ENCODE measurements at places on chromosomes 16 and 17.

DNA sequence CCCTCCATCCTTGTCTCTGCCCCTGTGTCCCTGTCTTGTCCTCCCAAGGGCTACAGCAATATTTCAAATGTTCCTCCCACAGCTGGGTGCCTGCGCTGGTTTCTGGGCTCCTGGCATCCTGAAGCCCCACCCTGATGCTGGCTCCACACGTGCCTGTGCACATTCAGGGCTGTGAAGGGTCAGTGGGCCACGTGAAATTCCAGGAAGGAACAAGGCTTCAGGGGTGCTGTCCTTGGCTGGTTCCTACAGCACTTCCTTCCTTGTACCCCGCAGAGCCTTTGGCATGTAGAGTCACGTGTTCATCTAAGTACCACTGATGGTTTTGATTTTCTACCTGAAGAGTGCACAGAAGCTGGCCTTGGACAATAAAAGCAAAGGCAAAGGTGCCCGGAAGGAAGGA, 57.7 kb upstream of the NLK start:
- no peak for DNase-seq

DNA sequence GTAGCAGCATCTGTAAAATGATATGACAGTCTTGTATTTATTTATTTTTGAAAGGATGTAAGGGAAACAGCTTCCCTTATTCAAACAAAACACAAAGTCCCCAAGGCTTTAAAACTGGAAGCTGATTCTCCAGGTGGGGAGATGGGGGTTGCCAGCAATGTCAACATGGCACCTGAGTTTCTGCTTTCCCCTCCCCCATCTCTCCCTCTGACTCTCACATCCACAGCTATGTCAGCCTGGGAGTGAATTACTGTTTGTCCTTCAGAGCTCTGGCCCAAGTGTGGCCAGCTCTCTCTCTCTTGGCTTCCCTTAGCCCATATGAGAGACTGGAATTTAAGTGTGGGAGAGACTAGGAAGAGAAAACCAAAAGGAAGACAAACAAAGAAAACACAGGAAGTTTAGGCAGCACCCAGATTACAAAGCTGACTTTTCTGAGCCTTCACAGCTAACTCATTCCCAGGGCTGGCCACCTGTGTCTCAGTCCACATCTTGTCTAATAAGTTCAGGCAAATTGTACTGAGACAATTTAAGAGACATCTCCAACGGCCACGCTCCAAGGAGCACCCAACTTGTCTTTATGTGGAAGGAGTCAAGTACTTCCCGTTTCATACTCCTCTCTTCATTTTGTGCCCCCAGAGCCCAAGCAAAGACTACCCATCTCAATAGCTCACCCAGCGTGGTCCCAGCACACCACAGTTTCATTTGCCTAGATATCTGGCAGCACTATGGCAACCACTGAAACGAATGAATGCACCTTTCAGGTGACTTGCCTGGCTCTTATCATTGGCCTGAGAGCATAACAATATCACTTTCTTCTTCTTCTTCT, 69.2 kb downstream of the SOX9 start:
- peak; percentile 81 for DNase-seq

- peak; percentile 19 for DNase-seq
Observed at GRCh38 chr17:21278450-21279197, 5.9 kb upstream of the MAP2K3 start.

GRCh38 chr17:50283246-50283645, 9.0 kb downstream of the TMEM92 start:
- no peak for DNase-seq

DNA sequence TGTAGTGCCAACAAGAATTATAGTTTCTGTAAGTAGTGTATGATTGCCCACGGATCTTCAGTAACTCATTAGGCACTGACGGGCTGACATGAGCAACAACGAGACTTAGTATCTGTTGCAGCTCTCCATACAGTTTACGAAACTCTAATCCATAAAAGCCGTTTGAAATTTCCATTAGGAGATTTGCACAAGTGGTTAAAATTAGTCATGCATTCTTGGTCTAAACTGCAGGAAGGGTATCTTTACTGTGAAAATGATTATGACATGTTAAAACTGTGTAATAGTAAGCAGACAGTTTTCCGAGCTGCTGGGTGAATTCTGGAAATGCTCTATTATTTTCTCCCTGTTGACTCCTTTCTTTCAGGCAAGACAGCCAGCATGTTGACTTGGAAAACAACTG, 605.0 kb downstream of the WWOX start:
- DNase-seq = no peak

DNA sequence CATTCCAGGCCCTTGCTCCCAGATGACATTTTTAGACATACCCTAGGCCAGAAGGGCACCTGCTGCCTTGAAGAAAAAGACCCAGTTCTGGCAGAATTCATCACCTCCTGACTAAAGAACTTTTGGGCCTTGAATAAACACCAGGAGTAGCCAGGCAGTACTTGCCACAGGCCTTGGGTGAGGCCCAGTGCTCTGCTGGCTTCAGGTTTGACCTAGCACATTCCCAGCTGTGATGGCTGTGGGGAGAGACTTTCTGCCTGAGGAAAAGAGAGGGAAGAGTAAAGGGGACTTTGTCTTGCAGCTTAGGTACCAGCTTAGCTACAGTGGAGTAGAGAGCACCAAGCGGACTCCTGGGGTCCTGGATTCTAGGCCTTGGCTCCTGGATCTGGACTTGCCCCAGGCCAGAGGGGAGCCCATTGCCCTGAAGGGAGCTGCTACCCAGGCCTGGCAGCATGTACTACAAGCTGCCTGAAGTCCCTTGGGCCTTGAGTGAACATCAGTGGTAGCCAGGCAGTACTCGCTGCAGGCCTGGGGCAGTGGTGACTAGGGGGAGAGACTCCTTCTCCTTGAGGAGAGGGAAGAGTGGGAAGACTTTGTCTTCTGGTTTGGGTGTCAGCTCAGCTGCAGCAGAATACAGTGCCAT, 44.3 kb downstream of the ABCA8 start:
- DNase-seq = no peak

- DNase-seq = no peak
Observed at GRCh38 chr17:41013181-41013580, 4.3 kb upstream of the KRTAP3-1 start.

Measured in DMS53 (cell line).